ENCODE measurements at places on chromosomes 6 and 20.

DNA sequence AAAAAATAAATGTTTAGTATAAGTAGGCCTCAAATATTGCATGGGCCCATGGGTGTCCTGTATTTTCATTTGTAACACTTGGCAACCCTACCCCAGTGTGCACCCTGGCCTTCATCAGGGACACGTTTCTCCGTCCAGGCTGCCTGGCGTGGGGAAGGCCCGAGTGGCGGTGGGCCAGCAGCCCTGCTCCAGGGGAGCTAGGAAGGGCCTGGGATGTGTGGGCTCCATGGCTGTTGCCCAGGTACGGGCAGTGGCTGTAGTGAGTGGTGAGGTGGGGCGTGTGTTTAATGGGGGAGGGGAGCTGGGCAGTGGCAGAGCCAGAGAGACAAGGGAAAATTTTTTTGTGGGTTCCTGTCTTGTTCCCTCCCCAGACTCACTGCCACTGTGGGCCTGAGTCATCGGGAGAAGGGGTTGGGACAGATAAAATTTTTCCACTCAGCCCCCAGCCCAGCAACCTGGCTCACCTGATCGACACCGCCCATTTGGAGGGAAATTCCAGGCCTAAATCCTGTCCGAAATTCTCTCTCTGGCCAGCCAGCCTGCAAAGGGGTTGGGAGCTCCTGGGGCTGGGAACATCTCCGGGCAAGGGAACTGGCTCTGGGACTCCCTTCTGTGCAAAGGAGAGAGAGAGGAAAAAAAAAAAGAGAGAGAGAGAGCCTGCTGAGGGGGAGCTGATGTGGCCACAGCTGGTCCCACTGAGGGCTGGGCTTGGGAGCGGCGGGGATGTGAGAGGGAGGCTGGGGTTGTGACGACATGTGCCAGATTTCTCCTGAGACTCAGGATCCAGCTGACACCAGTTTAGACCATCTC is 32.5 kb upstream of the VEGFA start:
- no peak for DNase-seq

DNA sequence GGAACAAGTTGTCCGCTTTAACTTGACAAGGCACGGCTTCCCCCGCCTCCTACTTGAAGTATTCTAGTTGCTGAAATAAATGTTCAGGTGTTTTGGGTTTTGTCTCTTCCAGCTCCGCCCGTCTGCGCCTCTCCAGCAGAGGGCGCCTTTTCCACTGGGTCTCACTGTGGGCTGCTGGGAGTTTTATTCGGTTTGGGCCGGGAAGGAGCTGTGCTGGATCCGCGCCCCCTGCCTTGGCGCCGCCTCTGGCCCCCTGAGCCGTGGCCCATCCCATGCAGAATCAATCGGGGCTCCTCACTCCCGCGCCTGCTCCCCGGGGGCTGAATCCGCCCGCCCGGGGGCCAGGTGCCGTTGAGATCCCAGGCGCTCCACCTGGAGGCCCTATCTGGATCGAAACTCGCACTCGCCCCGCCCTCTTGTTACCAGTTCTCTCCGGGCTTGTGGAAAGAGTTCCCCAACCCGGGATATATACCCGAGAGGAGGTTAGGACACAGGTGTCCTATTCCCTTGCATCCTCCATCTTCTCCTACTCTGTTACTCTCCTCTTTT is 51.0 kb upstream of the TCF21 start:
- peak; percentile 39 for DNase-seq

GRCh38 chr20:7161690-7162089 is 394.2 kb downstream of the BMP2 start:
- DNase-seq, result no peak

DNA sequence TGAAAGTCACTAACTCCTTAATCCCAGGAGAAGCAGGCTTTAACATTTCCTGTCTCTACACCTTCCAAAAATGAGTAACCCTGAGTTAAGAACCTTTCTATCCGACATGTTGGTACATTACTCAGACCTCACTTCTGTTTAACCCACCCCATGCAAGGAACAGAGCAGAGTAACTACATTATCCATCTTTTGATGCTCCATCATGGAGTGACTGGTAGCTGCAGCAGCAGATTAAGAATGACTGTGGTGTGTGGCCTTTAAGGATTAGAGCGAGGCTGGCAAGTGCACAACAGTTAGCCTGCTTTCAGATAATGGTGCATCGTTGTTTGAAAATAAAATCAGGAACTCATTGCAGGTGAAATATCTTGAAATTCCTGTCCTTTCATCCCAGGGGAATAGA is 2.0 kb downstream of the TRAF3IP2 start:
- no peak for DNase-seq

DNA sequence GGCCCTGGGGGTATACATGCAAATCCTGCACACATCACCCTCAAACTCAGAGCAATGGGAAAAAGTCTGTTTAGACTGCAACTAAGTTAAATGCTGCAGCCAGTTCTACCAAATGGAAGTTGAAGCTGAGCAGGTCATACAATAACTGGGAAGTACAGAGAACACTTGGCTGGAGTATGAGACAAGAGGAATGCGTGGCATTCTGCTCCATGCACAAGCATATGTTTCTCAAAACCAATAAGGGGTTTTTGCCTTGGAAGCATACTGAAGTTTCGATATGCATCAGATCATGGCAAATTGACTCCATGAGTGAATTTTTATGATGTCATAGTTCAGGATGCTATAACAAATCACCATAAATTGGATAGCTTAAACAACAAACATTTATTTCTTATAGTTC is 193.8 kb downstream of the COL12A1 start:
- no peak for DNase-seq

DNA sequence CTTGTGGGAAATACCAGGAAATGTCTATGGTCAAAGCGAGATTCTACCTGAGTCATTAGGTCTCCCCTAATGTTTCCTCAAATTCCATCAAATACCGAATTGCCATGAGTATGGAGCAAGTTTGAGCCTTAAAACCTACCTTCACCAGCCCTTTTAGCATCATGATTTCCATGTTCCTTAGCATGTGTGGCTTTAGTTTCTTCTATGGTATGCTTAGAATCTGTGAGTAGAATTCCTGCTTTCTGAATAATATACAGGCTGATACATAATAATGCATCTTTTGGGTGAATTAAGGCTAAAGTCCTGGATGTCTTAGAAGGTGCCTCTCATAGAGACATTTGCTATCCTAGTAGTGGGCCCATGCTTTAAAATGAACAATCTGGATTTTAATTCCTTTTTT is 32.0 kb downstream of the TSPYL4 start:
- DNase-seq, result no peak

DNA sequence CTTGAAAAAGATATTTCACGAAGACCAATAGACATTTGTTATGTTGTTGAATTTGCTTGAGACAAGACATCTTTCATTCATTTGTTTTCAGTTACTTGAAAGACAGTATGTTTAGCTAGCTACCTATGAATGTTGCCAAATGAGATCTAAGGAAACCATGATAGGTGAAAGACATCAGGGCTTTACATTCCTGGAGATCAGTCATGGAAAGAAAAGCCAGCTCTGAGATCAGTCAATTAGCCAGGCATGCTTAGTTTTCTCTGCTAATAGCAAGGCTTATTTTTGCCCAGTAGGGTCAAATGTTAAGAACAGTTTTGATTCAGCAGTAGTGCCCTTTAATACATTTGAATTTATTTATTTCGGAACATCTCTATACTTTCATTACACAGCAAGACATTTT is 116.5 kb upstream of the EDN1 start:
- no peak for DNase-seq

DNA sequence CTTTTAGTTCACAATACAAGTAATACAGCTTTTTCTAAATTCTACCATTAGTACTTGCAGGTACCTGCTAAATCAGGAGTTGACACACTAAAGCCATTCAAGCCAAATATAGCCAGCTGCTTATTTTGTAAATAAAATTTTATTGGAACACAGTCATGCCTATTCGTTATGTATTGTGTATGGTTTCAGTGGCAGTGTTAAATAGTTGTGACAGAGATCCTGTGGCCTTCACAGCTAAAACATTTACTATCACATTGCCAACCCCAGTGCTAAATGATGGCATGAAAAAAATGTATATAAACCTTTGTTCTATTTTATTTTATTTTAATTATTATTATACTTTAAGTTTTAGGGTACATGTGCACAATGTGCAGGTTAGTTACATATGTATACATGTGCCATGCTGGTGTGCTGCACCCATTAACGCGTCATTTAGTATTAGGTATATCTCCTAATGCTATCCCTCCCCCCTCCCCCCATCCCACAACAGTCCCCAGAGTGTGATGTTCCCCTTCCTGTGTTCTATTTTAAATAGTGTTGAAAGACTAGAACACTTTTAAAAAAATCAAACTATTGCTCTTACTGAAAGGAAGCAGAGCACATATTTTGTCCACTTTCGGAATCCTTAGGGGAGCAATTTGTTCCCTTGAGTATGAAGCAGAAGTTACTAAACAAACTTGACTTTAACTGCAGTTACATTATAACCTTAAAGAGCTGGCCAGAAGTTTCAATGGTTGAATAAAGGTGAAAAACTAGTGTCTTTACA is 115.7 kb downstream of the PRIM2 start:
- no peak for DNase-seq

DNA sequence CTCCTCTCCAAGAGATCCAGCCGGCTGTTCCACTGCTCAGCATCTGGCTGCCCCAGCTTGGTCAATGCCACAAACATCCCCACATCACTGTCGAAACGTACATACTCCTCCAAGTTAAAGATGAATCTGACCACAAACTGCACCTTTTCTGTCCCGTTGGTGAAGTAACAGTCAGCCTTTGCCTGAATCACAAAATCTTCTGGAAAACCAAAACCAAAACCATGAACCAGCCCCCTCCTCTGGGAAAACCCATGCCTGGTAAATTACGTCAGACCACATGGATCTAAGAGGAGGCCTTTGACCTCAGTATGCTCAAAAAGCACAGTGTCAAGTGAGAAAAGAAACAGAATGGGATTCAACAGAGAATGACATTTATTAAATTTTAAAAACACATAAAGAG is 1.7 kb downstream of the HLA-DOB start:
- DNase-seq, result no peak

DNA sequence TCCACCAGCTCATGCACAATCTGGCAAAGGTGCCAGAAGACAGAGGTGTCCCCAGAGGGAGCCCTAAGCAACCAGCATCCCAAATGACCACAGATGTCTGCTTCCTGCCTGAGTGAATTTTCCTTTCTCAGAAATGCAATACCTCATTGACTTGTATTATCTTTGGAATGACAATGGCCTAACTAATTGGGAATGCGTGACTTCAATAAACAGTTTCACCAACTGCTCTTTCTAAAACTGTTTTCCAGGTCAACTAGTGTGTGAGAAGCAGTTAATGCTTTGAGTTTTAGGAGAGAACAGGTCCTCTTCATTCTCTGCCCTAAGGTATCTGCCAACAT is 108.9 kb upstream of the SNX9 start:
- no peak for DNase-seq

GRCh38 chr6:163725008-163725941 is 310.8 kb downstream of the QKI start:
- DNase-seq, result no peak

GRCh38 chr6:164925681-164926530 is 383.5 kb downstream of the C6orf118 start:
- DNase-seq, result no peak

GRCh38 chr6:38182426-38182825 is 362.9 kb downstream of the ZFAND3 start:
- DNase-seq, result no peak
